ENCODE measurements at places on chromosomes 5 and 9.

DNA sequence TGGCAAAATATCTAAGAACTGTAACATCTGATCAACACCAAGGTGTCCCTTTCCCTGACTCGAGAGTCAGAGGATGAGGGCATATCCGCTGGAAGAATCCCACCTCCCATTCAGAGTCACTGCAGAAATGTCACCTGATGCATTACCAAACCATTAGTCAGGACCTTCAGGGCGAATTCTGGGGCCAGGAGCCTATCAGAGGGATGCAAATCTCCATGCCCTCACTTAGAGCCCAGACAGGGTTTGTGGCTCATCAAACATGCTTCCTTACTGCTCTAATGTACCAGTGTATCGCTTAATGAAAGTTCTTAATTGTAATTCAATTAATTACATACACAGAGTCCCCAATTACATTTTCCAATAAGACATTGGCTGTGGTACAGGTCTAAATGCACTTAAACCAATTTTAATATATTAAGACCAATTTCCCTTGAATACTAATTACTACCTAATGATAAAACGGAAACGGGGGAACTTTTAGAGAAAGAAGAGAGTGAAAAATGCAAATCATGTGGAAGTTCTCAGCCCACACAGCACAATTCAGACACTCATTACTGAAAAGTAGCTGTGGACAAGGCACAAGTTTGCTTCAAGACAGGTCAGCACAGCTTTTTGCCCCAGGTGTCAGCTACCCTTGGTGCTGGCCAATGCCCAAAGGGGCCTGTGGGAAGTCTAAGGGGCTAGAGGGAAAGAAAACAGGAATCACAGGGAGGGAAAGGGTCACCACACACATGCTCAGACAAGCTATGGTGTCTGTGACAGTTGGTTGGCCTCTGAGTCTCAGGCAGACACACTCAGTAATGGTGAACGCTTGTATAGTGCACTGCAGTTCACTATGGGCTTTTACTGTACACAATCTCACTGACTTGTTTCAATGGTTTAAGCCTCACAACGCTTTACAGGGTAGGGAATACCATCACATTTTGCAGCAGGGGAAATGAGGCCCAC lies 211.6 kb downstream of the MAPKAP1 start:
- DNase-seq = no peak

DNA sequence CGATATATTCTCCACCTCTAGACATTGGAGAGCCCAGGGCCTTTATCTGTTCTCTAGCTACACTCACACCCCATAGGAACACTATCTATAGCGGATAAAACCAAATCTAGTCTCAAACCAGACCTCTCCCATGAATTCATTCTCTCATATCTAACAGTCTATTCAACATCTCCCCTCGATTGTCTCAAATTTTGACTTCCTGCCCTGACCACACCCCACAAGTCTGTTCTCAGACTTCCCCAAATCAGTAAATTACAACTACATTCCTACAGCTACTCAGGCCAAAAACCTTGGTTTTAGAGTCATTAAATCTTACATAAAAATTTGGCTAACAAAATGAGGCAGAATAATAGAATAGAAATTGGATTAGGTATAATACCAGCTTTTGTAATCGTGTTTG lies 12.5 kb upstream of the SLC1A3 start:
- no peak for DNase-seq

DNA sequence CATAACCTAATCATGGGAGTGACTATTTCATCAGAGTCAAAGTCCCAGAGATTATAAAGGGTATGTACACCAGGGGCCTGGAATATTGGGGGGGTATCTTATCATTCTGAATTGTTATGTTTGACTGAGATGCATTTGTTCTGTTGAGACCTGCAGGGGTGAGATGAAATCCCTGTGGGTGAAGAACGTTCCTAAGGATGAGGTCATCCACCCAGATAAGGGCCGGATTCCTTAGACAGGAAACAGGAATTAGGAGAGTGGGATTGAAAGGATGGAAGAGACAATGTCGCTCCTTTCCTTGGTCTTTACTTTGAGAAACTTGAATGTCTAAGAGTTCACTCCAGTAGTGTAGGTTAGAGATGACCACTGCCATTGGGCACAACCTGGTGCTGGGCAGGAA lies 54.7 kb downstream of the GAS1 start:
- no peak for DNase-seq

GRCh38 chr5:74325866-74326265 lies 314.7 kb downstream of the ENC1 start:
- no peak for DNase-seq

DNA sequence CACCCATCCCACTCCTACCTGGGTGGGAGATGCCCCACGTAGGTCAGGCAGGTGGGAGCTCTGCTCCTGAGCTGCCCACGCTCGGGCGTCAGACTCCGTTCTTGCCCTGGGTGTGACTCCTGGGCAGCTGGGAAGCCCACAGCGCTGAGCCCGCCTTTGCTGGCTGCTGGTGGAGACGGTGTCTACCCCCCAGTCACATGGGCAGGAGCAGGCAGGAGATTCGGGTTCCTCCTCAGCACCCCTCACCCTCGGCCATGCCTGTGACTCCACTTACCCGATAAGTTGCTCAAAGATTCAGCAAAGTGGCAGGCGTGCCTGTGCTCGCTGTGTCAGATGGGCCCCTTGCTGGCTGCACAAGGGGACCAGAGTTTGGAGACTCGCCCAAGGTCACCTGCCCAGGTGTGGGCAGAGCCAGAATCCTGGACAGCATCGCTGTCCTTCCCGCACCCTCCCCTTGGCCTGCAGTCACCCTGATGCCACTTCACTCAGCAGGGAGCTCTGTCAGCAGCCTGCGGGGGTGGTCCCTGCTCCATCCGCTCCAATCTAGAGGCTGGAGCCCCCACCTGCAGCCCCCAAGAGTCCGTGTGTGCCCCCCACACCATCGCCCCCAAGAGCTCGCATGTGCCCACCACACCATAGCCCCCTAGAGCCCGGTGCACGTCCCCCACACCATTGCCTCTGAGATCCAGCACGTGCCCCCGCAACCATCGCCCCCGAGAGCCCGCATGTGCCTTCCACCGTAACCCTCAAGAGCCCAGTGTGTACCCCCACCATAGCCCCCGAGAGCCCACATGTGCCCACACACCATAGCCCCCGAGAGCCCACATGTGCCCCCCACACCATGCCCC lies 4.2 kb downstream of the LCN1 start:
- no peak for DNase-seq

DNA sequence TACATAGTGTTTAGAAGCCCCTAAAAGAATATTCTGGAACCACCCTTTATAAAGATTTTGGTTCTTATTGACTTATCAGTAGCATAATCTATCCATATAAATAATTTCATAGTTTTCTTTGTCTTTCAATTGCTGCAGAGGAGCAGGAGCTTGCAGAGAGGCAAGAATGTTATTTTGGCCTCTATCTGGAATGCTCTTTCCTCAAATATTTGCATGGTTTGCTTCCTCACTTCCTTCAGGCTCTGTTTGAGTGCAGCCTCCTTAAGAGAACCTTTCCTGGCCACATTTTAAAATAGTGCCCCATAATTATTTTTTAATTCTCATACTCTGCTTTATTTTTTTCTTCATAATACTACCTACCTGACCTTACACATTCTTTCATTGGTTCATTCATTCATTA lies 1.5 kb downstream of the C5 start:
- no peak for DNase-seq

DNA sequence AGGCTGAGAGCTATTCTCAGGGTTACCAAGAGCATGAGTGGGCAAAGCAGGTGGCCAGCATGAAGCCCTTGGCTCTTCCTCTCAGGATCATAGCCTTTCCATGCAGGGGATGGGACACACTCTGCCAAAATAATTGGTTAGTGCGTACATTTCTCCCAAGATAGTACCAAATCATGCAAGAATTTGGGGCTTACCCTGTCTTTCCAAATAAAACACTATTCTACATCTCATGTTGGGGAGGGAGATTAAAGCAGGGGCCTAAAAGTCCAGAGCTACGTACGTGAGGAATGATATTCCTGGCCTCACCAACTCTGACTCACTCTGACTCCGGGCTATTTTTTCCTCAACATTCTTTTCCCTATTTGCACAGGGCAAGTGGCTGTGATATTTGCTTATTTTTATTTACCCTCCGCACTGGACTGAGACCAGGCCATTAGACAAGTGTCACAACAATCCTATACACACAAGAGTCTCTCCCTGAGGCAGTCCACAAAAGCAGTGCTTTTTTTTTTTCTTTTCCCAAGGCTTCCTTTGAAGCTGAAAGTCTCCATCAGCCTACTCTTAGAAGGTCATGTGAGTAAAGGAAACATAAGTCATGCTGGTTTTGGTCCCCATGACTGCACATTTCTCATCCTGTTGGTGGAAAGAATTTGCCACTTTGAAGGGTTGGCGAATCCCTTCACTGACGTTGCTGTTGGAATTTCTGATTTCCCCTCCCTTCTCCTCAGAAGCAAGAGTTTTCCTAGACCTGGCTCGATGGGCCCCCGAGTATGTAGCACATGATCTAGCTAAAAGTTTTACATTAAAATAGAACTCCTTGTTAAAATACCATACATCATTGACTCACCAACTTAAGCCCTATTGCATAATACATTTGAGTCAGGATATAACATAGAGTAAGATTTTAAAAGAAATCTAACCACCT lies 40.0 kb downstream of the TMEM252 start:
- DNase-seq = no peak

- DNase-seq = no peak
Observed at GRCh38 chr9:8694983-8695588, 895.5 kb upstream of the DMAC1 start.

DNA sequence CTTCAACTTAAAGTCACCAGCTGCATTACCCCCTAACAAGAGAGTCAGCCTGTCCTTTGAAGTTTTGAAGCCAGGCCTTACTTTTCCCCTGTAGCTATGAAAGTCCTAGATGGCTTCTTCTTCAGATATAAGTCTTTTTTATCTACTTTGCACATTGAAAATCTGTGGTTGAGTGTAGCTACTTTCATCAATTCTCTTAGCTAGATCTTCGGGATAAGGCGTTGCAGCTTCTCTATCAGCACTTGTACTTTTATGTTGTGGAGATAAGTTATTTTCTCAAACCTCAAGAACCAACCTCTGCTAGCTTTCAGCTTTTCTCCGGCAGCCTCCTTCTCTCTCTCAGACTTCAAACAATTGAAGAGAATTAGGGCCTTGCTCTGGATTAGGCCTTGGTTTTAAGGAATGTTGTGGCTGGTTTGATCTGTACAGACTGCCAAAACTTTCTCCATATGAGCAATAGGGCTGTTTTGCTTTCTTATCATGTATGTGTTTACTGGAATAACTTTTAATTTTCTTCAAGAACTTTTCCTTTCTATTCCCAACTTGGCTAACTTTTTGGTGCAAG lies 21.6 kb downstream of the CATSPER3 start:
- DNase-seq = no peak

- DNase-seq = no peak
Observed at GRCh38 chr9:90301277-90301653, 341.4 kb downstream of the DIRAS2 start.

DNA sequence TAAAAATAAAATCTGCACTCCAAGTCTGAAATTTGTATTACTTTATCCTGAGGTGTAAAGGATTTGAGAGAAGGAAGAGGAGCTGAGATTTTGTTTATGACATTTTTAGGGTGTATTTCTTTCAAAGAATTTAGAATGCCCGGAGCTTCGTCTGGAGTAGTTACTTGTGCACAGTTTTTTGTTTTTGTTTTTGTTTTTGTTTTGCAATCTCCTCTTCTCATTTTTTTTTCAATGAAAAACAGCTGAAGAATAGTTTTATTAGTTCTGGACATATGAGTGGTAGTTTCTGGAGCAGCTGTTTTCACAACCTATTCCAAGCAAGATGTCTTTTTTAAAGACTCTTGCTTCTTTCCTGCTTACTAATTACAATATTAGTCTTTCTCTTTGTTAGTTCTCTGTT lies 408.2 kb upstream of the PTGER4 start:
- no peak for DNase-seq

- no peak for DNase-seq
Observed at GRCh38 chr5:99827136-99827535, 708.0 kb upstream of the FAM174A start.

DNA sequence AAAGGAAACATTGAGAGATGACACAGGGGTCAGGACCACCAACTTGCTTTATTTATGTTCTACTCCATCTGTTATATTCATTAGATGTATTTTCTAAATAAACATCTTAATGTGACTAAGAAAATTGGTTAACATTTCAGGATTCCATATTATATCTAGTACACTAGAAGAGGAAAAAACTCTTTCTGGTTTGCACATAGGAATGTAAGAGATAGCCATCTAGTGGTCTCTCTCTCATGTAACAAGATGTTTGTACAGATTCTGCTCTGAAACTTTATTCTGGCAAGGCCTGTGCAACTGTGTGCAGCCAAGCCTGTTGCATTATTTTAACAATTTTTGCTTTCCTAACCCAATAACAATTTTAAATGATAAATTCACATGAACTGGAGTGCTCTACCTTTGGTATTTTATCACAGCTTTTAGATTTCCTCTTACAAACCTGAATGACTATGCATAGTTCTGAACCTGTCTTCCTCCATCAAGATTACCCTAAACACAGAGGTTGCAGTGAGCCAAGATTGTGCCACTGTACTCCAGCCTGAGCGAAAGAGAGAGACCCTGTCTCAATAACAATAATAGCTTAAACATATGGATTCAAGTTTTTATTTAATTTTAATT lies 148.2 kb downstream of the GIN1 start:
- DNase-seq = no peak

DNA sequence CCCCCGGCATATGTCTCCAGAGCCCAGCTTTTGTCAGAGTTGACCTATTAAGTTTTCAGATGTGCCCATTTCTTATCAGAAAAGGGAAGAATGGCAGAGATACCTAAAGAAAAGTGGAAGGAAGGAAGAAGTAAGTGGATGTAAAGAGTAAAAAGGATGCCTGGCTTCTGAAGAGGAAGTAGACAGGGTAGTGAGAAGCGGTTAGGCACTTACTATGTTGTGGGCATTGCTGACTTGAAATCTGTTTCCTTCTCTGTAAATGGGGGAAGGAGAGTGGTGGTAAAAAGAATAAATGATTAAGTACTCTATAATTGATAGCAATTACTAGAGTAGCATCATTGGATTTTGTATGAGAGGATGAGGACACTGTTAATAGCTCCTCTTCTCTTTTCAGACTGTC lies 9.9 kb downstream of the ANP32B start:
- DNase-seq = no peak

GRCh38 chr5:106392766-106393165 lies 1278.0 kb downstream of the EFNA5 start:
- DNase-seq = no peak

- no peak for DNase-seq
Observed at GRCh38 chr5:53923961-53924360, 363.5 kb downstream of the NDUFS4 start.

- no peak for DNase-seq
Observed at GRCh38 chr9:69223605-69224004, 49.5 kb downstream of the TJP2 start.

- no peak for DNase-seq
Observed at GRCh38 chr5:139593716-139594319, 32.7 kb downstream of the UBE2D2 start.

GRCh38 chr9:69109152-69109551 lies 64.9 kb upstream of the TJP2 start:
- DNase-seq = no peak

GRCh38 chr5:73031839-73032238 lies 76.0 kb downstream of the FCHO2 start:
- DNase-seq = no peak

- DNase-seq = no peak
Observed at GRCh38 chr5:181120306-181120705, 10.7 kb downstream of the OR2V1 start.
